Retina (tissue), 1 donor: ENCODE measurements at places on chromosomes 12 and 14.
A peak's percentile ranks its signal among the peaks of the same experiment; 100 is the strongest.

DNA sequence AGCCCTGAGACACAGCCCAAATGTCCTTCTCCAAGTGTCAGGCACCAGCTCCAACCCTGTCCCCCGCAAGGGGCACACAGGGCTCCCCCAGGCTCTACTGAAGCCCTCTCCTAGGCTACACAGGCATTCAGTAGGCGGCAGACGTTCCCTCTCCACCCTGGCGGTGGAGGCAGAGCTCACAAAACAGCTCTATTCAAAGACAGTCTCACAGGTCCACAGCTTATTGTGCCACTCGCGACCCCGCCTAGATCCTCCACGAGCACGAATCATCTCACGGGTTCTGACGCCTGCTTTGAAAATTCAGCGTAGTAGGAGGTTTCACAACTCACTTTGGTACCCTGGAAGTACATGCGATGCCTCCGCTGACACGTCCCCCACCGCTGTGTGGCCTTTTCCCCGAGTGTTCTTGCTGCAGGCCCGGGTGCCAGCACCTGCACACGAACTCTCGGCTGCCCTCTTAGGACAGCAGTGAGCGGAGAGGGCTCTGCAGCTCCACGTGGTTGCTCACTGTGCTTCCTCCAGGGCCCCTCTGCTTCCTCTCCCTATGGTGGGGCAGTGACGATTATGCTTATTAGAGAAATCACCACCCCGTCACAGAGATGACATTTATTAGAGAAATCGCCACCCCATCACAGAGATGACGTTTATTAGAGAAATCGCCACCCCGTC, 78.5 kb downstream of the ADGRD1 start:
- no peak for DNase-seq

DNA sequence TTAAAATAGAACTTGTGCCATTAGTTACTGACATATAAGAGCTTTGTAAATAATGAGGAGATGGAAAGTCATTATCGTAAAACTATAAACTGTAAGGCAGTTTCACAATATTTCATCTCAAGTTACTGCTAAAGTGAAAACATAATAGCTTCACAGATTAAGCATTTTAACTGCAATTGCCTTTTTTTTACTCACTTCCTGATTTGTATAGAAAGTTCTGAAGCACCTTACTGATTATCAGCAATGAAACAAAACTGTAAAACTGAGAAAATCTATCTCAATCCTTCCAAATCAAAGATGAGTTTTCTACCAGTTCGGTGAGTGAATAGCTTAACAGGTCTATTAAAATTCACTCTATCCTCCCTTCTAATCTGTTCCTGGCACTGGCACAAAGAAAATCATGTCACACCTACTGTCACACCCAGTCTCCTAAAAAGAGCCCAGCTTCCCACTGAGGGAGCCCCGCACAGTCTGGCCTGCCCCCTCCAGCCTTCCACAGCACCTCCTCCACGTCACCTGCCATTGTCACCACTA, 161.4 kb upstream of the ABCD2 start:
- DNase-seq = no peak

DNA sequence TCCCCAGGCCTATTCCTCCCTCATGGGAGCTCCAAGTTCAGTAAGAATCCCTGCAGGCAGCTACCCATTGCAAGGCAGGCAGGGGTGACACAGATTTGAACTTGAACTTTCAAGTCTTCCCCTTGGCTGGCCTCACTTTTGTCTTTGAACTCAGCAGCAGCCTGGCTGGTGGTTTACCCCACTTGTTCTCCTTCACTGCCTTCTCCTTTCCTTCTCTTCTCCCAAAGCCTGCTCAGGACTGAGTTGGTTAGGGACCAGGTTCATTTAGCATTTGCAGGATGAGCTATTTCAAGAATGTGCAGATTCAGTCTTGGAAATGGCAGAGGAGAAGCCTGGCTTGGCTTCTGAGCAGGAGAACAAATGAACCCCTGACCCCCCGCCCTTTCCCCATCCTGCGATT, 67.7 kb upstream of the TBX3 start:
- DNase-seq = peak; percentile 24

DNA sequence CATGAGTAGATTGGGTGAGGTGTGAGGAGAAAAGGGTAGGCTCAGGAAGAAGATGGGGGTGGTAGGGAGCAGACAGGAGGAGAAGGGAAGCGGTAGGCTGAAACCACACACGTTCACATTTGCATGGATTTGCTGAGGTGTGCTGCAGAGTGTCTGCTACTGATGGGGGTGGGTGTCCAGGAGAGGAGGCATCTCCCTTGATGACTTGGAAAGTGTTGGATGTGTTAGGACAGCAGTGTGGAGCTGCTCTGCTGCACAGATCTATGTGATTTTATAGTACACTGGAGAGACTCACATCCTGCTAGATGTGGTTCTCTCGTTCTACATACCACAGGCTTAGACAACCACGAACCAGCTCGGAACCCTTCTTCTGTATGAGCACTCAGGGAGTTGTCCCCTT, 9.3 kb downstream of the ZFHX2 start:
- DNase-seq = no peak

- no peak for DNase-seq
Measured at GRCh38 chr14:50335989-50336824, 24.1 kb downstream of the DMAC2L start.

DNA sequence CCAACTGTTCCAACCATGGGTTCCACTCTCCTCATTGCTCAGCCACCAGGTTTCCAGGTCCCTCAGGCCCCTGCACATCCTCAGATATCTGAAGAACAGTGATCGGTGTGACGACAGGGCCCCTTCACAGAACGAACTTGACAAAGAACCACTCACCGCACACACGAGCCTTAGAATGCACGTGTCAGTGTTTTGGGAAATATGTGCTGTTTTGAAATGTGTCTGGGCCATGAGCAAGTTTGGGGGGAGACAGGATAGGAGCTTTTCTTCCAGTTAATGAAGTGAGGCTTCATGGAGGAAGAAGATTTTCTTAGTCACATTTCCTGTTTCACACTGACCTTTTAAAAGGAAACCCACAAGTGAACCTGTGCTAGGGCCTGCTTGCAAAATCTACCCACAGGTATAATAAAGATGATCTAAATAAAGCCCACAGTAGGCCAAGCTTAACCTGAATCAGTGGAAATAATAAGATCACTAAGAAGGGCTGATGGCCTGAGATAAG, 58.6 kb downstream of the ZFP36L1 start:
- no peak for DNase-seq

DNA sequence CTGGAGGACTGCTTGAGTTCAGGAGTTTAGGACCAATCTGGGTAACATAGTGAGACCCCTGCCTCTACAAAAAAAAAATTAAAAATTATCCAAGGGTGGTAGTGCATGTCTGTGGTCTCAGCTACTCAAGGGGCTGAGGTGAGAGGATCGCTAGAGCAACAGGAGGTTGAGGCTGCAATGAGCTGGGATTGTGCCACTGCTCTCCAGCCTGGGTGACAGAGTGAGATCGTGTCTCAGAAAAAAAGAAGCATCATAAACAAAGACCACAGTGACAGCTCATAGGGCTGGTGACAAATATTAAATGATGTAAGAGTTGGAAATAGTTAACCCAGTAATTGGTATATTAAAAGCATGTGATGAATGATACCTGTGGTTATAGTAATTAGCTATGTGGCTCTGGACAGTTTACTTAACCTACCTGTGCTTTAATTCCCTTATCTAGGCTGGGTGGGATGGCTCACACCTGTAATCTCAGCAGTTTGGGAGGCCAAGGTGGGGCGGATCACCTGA, 68.0 kb downstream of the GSC start:
- DNase-seq = no peak

GRCh38 chr12:97335115-97335514, 127.5 kb upstream of the RMST start:
- no peak for DNase-seq

DNA sequence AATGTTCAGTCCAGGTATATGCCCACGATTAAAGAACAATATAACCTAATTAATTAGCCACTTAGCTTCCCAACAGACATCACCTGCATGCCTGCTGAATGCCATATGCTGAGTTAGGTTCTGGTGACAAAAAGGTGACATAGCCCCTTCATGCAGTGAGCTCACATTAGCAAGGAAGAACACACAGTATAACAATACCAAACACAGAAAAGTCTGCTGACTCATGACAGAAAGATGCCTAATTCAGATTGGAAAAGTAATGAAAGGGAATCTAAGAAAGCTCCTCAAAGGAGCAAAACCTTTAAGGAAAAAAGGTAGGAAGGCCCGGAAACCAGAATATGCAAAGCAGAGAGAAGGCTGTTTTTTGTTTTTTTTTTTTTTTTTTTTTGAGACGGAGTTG, 59.0 kb downstream of the FERMT2 start:
- no peak for DNase-seq

DNA sequence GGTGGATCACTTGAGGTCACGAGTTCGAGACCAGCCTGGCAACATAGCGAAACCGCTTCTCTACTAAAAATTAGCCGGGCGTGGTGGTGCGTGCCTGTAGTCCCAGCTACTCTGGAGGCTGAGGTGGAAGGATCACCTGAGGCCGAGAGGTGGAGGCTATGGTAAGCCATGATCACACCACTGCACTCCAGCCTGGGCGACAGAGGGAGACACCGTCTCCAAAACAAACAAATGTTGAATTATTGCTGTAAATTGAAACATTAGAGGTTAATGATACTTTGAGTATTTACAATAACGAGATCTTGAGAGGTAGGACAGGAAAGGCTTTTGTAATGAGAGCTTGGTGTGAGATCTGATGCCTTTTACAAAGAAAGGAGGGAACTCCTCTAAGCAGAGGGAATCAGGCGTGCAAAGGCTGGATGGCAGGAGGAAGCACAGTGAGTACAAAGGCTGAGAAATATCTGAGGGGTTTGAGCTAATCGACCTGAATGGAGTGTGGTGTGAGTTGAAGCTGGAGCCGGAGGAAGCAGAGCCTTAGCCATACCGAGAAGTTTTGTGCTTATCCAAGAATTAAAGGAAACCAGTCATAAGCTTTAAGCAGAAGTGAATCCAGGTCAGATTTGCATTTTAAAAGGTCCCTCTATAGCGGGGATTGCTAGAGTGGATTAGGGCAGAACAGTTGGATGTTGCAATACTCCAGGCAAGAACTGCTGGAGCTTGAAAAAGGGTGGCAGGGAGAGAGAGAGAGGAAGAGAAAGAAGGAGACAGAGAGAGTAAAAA, 1.1 kb downstream of the RHNO1 start:
- DNase-seq = peak; percentile 60

- DNase-seq = no peak
Measured at GRCh38 chr14:52863334-52863700, 71.9 kb upstream of the GNPNAT1 start.

DNA sequence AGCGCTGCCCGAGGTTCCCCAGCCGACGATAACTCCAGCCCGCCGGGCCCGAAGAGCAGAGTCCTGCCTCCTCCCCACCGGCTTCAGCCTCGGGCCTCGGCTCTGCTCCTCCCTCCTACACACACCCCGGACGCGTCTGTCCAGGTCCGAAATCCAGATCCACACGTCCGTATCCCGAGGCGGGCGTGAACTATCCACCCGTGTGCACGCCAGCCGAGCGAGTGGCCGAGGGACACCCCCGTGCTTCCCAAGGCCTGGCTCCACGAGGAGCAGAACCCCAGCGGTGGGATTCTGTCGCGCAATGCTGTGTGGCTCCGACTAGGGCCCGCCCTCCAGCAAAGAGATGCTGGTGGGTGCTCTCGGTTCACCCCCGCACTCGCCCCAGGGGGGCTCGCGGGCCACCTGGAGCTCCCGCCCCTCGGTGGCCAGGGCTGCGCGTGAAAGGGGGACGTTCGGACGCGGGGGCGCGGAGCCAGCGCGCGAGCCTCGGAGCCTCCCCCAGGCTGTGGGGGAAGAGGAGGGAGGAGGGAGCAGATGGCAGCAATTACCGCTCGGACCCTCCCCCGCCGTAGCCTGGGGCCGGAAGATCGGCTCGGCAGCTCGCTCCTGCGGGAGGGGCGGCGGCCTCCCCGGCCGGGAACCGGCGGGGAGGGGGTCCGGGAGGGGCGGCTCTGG, 18.9 kb upstream of the ANKRD33 start:
- DNase-seq = peak; percentile 85

GRCh38 chr12:1380171-1380851, 214.1 kb downstream of the FBXL14 start:
- no peak for DNase-seq
